Thoracic aorta (tissue), 2 donors: ENCODE measurements at places on chromosomes 3 and 15.

- no peak for DNase-seq
Measured at GRCh38 chr3:73572368-73572767, 52.4 kb downstream of the PDZRN3 start.

DNA sequence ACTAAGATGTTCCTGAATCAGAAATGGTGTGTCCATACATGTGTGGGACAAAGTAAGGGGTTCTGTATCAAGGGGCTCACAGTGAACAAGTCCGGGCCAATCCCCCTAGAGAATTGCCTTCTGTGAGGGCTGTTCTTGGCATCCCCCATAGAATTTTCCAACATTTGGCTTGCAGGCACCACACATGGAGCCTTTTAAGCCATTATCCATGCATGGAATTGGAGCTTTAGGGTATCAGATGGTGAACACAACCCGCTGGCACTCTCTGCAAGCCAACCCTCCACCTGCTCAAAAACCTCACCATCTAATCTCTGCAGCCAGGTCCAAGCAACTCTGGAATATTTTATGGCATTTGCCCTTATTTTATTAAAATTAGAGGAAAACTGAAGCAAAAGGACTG lies 278.7 kb downstream of the ERC2 start:
- DNase-seq: no peak

- DNase-seq: no peak
Measured at GRCh38 chr3:50164984-50165909, 10.1 kb downstream of the SEMA3F start.

DNA sequence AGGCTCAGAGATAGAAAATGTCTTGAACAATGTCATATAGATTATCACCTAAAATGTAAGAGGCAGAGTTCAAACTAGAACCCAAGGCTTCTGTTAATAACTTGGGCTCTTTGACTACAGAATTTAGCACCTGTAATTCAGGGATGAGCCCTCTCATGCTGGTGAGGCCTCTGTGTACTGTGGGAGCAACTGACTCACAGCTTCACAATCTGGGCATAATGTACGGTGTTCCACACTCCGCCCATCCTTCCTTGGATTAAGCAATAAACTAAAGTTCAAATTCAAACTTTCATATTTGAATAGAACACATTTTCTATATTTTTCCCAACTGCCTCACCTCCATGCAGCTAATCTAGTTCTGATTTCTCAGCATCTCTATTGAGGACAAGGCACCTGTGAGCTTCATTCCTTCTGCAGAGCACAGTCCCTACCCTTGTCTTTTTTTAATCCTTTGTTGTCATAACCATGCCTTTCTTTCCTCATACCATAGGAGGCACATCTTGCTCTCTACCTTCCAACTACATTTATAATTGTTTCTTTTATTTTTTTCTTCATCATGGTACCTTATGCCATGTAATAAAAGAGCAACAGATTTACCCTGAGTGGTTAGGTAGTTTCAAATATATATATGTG lies 392.1 kb downstream of the NLGN1 start:
- DNase-seq: no peak

DNA sequence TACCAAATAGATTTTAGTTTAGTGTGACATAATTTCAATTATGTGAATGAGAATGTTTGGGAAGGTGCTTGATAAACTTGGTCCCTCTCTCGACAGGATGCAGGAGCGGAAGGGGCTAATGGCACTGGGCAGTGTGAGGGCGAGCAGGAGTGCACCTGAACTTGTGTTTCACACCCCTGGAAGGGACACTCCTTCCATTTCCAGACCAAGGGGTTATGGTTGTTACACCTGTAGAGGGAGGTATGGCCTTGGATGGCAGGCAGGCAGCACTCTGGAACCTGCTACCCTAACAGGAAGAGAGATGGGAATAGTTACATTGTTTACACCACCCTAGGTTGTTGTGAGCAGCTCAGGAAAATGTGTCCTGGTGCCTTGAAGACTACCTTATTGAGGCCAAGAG lies 22.1 kb downstream of the SYNM start:
- DNase-seq: no peak

DNA sequence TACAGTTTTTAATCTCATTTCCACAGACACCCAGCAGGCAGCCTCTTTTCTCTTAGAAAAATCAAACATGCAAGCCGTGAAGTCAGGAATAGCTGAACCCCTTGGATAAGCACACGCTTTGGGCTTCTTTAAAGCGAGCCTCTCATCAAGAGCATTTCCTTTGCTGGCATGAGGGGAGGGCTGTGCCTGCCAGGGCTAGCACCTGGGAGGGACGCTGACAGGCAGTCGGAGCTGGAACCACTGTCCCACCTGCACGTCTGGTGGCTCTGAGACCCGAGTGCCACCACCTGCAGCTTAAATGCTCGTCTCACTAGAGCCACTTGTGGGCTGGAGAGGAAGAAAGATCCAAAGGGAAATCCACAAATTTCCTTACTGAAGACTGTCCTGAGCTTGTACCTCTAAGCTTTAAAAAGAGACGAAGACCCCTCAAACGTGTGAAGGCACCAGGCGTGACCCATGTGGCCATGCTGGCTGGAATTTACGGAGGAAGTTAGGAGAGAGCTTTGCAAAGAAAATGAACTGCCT lies 9.4 kb downstream of the MAP6D1 start:
- no peak for DNase-seq

DNA sequence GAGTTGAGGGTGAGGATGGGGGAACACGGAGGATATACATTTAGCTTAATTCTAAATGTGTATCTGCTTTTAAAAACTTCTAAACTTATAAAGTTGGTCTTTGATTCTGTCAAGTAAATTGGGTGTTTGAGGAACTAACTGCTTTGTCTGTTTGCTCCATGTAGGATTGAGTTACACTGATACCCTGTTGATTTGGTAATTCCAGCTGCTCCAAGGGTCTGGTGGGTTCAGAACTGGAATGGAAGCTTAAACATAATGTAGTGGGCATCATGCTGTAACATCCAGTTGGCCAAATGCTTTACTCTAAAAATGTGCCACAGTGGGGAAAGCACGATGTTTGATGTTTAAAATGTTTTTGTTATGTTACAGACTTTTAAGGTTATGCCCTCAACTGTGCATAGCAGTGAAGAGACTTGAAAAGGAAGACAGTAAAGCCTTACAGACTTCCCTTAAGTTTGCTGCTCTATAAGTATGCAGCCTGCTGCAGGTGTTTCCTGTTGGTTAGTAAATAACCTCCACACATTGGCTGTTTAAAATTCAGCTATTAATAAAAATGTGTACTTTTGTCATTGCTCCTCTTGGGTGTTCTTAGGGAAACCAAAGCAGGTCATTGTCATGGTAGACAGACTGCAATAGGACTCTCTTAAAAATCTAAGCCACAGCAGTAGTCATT lies 5.9 kb upstream of the EDEM1 start:
- no peak for DNase-seq

DNA sequence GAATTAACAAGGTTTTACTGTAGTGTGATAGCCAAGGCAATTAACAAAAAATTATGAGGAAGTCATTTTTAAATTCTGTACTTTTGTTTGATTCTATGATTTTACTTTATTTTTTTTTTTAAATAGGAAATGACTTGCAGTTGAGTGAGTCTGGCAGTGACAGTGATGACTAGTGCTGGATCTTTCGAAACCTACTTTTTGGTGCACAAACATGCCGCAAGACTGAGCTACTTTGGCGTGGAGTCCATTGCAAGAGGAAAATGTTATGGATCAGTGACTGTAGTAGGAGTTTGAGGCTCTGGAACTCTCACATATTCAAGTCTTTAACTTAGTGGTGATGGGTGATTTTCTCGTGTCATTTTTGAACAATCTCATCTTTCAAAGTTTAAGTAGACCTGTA lies 11.6 kb downstream of the EAF1 start:
- no peak for DNase-seq

GRCh38 chr3:45611628-45612081 lies 17.1 kb downstream of the LIMD1 start:
- DNase-seq: no peak

- DNase-seq: peak; percentile 43
Measured at GRCh38 chr3:186099178-186099577, 9.7 kb downstream of the ETV5 start.

GRCh38 chr15:61155741-61156700 lies 73.1 kb downstream of the RORA start:
- no peak for DNase-seq

- no peak for DNase-seq
Measured at GRCh38 chr3:1216856-1217255, 124.0 kb downstream of the CNTN6 start.

DNA sequence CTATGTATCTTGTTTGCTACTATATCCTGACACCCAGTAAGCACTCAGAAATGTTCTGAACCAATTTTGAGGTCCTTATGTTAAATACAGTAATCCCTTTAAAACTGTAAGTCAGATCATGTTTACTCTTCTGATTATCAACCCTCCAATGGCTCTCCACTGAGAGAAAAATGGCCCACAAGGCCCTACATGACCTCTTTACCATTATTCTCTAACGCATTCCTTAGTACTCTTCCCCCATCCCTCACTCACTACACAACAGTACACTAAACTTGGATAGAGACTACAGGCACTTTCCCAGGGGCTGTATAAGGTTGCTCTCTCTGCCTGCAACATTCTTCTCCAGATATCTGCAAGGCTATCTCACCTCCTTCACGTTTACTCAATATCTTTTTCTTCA lies 1.9 kb downstream of the TOPBP1 start:
- no peak for DNase-seq

- DNase-seq: no peak
Measured at GRCh38 chr3:168072323-168072650, 23.4 kb downstream of the GOLIM4 start.

DNA sequence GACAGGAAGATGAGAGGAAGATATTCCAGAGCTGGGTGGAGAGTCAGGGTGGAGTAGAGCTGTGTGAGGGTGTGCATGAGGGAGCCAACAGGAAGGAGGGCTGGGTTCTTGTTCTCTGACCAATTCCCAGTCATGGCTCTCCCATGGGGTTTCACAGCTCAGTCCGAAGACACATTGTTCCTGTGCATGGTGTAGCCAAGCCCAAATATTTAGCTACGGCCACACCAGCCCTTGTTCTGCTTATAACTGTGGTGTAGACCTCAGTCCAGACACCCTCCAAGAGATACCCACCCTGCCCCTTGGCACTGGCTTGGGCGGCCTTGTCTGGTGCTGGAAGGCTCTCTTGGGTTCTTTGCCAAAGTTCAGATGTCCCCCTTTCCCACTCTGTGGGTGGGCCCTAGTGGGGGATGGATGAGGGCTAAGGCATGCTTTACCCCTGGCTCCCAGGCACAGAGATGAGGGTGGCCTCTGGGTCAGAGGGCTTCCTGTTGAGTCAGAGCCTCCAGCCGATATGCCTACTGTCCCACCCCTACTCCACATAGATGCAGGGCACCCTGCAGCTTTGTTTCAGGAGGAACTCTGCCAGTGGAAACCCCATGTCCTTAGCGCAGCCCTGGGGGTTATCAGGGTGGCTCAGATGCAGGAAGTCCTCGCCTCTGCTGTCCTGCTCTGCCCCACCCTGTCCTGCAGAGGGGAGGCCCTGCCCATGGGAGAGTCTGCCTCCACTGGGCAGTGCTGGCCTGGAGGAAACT lies 271.2 kb upstream of the CTDSPL start:
- DNase-seq: peak; percentile 66

DNA sequence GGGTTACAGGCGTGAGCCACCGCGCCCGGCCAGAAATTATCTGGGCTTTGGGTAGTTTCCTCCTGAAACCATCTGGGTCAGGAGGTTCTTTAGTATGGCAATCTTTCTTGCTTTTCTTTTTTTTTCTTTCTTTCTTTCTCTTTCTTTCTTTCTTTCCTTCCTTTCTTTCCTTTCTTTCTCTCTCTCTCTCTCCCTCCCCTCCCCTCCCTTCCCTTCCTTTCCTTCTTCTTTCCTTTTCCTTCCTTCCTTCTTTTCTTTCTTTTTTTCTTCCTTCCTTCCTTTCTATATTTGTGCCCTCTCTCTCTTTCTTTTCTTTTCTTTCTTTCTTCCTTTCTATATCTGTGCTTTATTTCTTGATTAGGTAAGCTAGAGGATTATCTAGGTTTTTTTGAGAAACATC lies 17.0 kb downstream of the DBR1 start:
- no peak for DNase-seq

GRCh38 chr3:194379231-194379630 lies 9.7 kb upstream of the LRRC15 start:
- DNase-seq: no peak

DNA sequence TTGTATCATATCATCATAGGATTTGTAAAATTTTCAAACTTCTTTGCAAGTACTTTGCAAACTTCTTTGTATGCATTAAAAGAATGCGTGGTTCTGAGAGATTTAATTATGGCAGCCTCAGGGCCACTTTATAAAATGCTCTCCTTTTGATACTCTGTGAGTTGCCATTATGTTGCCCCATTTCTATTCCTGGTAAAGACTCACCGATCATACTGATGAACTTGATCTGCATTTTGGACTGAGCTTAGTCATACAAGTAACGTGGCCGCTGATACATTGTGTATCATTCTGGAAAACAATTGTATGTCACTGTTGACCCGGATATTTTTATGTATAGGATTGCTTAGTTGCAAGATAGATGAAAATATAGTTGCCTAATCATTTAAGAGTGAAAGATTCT lies 38.8 kb downstream of the AKAP13 start:
- no peak for DNase-seq

GRCh38 chr3:109316162-109316730 lies at the start of gene DPPA2:
DPPA2 (minus strand) TSS chr3:109316517; CDS start chr3:109314542, 1,975 bp downstream.
- no peak for DNase-seq
